CD4-positive, alpha-beta T cell treated with Interleukin-6 for 4 hours (primary cell): ENCODE measurements at places on chromosomes 7 and 10.
A peak's percentile ranks its signal among the peaks of the same experiment; 100 is the strongest.

DNA sequence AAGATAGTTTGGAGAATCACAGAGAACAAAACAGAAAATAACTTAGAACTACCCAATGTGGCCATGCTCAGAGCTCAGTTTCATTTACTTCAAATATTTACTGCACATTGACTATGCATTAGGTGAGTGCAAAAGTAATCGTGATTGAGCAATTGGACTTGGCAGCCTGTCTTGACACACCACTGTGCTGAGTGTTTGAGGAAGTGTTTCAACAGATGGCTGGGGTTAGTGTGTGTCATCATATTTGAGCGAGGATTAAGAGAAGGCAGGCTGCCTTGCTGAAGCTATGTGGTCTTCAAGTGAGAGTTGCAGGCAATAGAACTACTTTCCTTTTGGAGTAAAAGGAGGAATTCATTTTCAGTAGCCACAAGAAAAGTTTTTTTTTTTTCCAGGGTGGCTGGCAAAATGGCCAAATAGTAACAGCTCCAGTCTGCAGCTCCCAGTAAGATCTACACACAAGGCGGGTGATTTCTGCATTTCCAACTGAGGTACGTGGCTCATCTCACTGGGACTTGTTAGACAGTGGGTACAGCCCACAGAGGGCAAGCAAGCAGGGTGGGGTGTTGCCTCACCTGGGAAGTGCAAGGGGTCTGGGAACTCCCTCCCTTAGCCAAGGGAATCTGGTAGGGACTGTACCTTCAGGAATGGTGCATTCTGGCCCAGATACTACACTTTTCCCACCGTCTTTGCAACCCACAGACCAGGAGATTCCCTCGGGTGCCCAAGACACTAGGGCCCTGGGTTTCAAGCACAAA, 37.6 kb downstream of the AKR1C4 start:
- DNase-seq: no peak

DNA sequence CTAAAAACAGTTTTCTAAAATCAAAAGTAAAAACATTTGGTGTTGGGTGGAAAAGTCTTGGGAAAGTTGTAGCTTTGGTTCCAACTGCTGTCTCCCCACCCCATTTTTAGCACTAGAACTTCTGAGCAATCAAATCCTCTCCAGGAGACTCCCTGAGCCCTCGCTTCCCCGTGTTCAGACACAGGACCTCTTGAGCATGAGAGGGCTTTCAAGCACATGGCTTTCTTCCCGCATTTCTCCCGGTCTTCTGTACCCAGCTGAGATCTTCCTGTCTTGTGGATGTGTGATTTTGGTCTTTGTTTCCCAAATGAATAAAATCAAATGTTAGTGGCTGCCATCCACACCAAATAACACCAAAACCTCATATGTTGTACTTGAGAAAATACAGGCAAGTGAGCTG, 5.0 kb downstream of the CXCL12 start:
- no peak for DNase-seq

DNA sequence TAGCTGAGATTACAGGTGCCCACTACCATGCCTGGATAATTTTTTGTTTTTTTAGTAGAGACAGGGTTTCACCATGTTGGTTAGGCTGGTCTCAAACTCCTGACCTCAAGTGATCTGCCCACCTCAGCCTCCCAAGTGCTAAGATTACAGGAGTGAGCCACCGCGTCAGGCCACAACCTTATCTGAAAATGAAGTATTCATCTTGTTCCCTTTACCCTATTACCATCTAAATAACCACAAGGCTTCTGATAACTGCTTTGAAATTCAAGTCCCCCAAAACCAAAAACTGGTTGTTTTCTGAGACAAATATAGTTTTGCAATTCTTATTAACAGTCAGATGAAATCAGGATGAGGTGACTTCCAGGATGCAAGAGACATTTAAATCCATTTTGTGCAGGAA, 2.4 kb downstream of the TCTN3 start:
- no peak for DNase-seq

DNA sequence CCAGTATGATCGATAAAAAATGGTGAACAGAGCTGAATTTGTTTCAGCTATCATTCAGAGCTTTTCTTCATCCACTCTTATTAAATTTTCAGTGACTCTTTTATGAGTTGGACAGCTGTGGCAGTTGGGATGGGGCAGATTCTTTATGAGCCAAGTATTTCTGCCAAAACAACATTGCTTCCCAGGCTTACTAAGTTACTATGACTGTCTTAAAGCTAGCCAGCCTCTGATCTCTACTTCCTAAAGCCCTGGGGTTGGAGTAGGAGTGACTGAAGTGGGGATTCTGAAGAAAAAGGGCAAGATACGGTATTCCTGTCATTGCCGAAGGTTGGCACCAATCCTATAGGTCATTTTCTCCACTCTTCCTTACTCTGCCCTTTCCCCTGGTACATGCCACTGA, 12.7 kb downstream of the RPP30 start:
- no peak for DNase-seq

DNA sequence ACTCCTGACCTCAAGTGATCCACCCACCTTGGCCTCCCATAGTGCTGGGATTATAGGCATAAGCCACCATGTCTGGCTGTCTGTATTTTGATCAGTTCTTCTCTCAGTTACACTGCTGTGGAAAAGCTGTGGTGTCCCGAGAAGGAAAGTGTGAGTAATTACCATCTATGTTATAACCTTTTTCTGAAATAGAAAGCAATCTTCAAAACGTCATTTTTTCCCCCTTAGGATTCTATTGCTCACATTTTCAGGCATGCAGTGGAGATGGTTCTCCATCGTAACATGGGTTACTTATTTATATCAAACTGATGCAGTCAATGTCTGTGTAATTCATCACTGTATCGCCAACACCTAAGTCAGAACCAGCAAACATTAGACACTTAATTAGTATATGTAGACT, 103.5 kb upstream of the FAM3C start:
- no peak for DNase-seq

GRCh38 chr7:91242097-91242844, 22.0 kb upstream of the FZD1 start:
- DNase-seq: no peak

DNA sequence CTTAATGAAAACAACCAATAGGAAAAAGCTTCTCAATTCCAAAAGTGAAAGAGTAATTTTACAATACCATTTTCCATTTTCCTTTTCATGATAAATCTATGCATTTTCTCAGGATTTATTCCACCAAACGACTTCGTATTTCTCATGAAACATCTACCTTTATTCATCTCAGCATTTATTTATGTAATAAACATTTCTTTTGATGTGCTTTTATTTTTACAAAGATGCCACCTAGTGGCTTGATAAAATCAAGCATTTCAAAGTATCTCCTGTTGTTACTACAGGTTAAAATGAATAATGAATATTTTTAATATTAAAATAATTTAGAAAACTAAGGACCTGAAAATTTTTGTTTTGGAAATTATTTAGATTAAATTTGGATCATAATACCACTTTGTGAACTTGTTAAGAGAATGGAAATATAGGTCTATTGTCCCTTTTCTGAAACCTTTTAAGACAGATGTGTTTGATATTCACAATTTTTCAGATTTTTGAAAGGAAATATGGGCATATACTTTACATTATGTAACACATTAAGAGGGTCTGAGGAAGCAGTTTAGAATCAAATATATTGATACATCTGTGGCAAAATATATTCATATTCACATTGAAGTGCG, 2.7 kb upstream of the IQUB start:
- no peak for DNase-seq

DNA sequence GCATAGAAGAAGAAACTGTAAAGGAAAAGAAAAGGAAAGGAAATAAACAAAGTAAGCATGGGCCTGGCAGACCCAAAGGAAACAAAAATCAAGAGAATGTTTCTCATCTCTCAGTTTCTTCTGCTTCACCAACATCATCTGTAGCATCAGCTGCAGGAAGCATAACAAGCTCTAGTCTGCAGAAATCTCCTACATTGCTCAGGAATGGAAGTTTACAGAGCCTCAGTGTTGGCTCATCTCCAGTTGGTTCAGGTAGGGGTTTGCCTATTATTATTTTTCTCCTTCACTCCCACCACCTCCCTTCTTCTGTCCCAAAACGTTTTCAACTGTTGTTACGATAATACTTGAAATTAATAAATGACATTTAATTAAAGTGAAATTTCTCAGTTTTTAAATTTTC, 139.6 kb downstream of the MLLT10 start:
- no peak for DNase-seq

GRCh38 chr10:14052931-14053330, 277.8 kb downstream of the FRMD4A start:
- DNase-seq: no peak

DNA sequence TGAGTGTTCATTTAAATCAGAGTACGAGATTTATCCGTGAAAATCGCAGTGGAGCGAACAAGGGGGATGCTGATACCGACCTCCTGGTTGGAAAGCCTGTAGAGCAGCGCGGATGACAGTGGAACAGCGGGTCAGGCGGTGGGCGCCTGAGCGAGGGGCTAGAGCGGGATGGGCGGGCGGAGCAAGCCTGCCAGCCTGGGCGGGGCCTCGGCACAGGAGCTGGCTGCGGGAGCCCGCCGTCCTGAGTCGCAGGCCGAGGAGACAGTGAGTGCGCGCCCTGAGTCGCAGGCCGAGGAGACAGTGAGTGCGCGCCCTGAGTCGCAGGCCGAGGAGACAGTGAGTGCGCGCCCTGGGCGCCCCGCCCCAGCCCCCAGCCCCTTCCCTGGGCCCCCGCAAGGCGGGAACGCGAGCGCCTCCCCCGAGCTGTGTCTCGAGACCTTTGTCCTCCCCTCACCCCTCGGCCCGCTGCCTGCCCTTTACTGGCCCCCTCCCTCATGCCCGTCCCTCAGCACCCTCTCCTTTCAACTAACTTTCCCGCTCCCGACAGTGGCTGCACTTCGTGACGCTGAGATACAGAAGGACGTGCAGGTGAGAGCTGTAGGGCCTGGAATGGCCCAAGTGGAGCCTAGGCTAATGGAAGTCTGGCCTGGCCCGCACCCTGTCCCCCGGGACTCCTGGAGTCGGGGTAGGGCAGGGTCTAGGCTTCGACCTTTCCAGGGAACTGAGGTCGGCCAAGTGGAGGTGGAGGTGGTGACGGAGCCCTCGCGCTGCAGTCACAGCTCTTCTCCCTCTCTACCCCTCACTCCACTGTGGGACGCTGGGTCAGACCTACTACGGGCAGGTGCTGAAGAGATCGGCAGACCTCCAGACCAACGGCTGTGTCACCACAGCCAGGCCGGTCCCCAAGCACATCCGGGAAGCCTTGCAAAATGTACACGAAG, at the start of gene AS3MT:
AS3MT (plus strand) TSS at position 213 of the 941 bp plus-strand sequence; CDS start at position 336, 123 bp downstream.
- DNase-seq: no peak

DNA sequence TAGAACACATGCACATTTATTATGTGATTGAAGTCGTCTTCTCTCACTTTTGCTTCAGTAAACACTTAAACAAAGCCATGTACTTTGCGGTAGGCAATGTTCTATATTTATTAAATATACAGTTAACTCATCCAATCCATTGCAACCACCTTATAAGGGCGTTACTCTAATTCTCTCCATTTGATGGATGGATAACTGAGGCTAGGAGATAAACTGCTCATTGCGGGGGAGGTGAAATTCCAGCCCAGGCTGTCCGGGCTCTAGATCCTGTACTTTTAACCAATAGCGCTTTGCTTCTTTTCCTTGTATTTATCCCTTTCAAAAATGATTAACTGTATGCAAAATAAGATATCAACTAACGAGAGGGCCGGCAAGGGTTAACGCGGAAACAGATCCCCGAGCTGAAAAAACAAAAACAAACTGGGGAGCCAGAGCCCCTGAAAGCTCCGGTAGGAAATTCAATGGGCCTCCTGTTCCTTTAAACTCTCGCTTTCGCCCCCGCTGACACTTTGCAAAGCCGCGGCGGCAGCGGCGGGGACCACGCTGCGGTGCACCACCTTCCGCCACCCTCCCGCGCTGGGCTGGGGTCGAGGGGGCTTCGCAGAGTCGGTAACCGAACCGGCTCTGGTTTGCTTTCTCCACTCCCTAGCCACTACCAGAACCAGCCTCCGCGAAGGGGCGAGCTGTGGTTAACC, 1.0 kb upstream of the PLXDC2 start:
- DNase-seq: no peak

DNA sequence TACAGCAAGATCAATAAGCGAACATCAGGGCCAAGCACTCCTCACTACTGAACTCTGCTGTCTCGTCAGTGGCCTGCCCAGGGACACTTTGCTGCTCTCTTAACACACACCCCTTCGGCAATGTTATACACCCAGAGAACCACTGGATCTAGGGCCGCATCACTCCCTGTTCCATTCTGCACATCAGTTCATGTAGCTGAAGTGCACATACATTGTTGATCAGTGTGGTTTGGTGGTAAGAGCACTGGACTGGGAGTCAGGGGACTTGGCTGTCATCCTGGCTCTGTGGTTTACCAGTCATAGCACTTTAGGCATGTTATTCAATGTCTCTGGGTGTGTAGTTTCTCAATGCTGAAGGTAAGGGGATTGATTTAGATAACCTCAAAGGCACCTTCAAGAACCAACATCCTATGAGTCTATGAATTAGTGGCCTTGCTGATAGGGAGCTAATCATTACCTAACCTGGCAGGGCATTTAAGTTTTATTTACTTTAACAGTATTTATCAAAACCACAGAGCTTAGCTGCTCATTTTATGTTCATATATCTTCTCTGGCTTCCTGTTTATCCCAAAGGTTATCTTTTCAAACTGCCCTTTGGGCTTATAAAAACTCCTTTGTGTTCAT, 24.8 kb downstream of the DUSP5 start:
- DNase-seq: peak; percentile 33

GRCh38 chr10:30032125-30032524, 27.3 kb downstream of the JCAD start:
- DNase-seq: no peak

DNA sequence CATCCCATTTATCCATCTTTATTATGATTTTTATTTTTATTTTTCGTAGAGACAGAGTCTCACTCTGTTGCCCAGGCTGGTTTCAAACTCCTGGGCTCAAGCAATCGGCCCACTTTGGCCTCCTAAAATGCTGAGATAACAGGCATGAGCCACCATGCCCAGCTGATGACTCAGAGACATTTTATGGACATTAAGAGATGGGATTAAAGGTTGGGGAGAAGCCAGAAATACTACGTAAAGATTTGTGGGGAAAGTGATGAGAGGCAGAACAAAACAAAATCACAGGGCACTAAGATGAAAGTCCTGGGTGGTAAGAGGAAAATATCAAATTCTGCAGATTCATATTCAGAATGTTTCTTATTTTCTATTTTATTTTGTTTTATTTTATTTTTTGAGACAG, 7.6 kb downstream of the WNT8B start:
- no peak for DNase-seq

- DNase-seq: no peak
Measured at GRCh38 chr7:102175423-102176170, 111.1 kb upstream of the SH2B2 start.

- DNase-seq: peak; percentile 53
Measured at GRCh38 chr7:150756858-150757257, 19.6 kb downstream of the GIMAP5 start.

- DNase-seq: no peak
Measured at GRCh38 chr10:32379950-32380551, 33.1 kb upstream of the EPC1 start.

GRCh38 chr7:138396251-138397070, 63.6 kb upstream of the TRIM24 start:
- no peak for DNase-seq

- DNase-seq: no peak
Measured at GRCh38 chr7:17392846-17393245, 94.4 kb downstream of the AHR start.

GRCh38 chr10:33040436-33040835, 82.4 kb upstream of the ITGB1 start:
- DNase-seq: no peak
